NCI-H2171 (cell line): ENCODE measurements at places on chromosomes 6 and 20.

- no peak for DNase-seq
Observed at GRCh38 chr6:146304181-146304580, 239.5 kb upstream of the RAB32 start.

DNA sequence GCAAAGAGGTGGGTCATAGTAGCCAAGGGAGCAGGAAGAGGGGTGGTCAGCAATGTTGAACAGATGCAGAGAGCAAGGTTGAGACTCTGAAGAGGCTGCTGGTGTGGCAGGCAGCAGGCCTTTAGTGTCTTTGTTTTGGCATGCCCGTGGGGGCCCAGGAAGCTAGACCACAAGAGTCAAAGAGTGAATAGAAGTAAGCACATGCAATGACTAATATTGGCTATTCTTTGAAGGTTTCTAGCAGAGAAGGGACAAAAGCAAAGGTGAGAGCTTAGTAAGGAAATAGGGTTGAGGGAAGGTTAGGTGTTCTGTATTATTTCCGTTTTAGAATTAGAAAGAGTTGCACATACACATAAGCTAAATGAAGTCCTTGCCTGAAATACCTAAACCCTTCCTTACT, 18.8 kb downstream of the TDRD6 start:
- DNase-seq = no peak

DNA sequence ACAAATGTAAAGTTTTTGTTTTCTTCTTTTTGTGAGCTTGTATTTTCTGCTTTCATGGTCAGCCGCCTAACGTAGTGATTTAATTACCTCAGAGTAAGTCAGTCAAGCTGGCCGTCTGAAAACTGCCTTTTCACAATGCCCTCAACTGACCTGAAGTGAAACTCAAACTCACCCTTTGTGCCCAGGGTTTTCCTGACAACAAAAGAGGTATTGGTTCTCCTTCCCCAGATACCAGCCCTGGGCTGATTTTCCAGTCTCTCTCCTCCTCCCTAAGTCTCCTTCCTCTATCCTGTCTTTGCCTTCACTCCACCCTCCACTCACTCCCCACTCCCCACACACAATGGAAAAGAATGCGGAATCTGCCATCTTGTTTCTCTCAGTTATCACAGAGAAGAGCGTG, 184.5 kb upstream of the HEY2 start:
- DNase-seq = no peak

DNA sequence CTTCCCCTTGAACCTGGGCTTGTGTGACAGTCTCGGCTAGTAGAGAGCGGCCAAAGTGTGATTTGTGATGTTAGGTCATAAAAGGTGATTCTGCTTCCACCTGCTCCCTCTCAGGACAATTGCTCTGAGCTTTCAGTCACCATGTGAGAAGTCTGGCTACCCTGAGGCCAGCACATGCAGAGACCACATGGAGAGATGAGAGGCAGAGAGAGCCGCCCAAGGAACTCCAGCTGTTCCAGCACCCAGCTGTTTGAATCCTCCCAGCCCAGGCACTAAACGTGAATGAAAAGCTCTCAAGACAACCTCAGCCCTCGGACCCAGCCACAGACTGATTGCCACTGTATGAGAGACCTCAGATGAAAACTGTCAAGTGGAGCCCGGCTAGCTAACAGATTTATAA, 143.4 kb upstream of the EEF1E1 start:
- DNase-seq = no peak

DNA sequence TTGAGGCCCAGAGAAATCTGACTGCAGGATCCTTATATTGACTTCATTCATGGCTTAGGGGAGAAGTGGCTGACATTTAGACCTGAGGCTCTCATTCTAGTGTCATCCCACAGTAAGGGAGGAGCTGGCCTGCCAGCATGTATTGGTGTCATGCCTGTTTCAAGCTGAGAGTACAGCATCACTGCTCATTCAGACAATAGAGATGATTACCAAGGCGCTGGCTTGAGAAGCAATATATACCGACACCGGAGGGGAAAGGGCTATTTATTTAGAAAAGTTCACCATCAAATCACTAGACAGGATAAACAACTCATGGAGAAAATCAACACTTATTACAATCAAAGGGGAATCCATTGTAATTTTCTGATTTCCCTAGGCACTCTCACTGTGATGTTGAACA, 84.4 kb upstream of the HDAC2 start:
- DNase-seq = no peak

- DNase-seq = no peak
Observed at GRCh38 chr6:66277400-66277799, 570.4 kb upstream of the EYS start.

GRCh38 chr6:158607411-158608170, 37.0 kb downstream of the DYNLT1 start:
- DNase-seq = no peak

GRCh38 chr20:36959242-36959641, 7.7 kb upstream of the SAMHD1 start:
- no peak for DNase-seq

GRCh38 chr20:36645998-36646397, at the start of gene SLA2:
SLA2 (minus strand) TSS chr20:36646196; CDS start chr20:36641335, 4,861 bp downstream.
- DNase-seq = no peak

- DNase-seq = no peak
Observed at GRCh38 chr20:48789185-48789668, 38.6 kb downstream of the PREX1 start.

DNA sequence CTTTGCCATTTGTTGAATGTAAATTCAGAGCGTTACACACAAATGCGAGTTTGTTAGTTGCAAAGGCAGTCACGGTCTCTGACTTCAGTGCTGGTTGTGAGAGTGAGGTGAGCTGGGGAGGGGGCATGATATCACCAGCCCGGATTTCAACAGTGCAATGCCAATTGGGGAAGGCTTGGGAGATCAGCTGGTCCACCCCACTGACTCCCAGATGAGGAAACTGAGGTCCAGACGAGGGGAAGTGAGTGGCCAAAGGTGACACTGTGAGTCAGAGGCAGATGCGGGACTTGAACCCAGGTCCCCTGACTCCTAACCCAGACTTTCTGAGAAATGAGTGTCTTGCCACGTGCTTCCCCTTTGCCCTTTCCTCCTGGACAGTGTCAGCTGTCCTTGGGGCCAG, 62.1 kb downstream of the CEBPB start:
- no peak for DNase-seq

- peak; percentile 25 for DNase-seq
Observed at GRCh38 chr6:83417880-83418663, 12.8 kb downstream of the ME1 start.

GRCh38 chr6:109182578-109182977, 87.3 kb downstream of the CEP57L1 start:
- DNase-seq = no peak

DNA sequence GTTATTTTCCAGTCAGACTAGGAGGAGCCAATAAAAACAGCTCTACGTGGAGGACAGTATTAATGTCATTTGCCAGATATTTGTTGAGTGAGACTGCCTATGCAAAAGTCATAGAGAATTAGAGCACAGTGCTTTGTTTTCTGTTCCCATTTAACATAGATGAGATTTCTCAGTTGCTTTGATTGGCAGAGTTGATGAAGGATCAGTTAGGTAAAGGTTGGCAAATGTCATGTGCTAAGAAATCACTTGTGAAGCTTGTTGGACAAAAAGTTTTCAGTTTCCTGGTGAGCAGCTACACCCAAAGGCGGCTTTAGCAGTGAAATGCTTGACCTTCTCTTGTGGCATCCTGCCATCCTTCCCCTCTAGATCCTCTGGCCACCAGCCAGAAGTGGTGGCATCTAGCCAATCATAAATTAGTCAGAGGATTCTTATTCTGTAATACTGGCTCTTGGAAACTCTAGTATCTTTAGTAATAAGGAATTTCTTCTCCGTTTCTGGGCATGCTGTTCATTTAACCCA, 37.0 kb downstream of the BCKDHB start:
- no peak for DNase-seq

DNA sequence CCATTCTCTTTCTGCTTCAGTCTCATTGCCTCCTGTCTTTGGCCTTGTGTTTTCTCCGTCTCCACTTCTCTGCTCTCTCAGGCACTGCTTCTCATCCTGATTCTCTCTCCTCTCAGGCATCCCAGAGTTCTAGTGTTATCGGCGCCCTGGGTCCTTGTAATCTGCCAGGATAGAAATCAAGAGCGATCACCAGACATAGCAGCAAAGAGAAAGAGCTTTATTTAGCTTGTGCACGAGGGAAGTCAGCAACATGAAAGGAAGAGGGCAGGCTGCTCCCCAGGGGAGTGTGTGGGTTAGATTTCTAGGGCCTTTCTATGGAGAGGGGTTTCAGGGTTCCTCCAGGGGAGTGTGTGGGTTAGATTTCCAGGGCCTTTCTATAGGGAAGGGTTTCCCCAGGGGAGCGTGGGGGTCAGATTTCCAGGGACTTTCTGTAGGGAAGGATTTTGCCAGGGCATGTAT, 32.5 kb downstream of the SUN5 start:
- peak; percentile 30 for DNase-seq

DNA sequence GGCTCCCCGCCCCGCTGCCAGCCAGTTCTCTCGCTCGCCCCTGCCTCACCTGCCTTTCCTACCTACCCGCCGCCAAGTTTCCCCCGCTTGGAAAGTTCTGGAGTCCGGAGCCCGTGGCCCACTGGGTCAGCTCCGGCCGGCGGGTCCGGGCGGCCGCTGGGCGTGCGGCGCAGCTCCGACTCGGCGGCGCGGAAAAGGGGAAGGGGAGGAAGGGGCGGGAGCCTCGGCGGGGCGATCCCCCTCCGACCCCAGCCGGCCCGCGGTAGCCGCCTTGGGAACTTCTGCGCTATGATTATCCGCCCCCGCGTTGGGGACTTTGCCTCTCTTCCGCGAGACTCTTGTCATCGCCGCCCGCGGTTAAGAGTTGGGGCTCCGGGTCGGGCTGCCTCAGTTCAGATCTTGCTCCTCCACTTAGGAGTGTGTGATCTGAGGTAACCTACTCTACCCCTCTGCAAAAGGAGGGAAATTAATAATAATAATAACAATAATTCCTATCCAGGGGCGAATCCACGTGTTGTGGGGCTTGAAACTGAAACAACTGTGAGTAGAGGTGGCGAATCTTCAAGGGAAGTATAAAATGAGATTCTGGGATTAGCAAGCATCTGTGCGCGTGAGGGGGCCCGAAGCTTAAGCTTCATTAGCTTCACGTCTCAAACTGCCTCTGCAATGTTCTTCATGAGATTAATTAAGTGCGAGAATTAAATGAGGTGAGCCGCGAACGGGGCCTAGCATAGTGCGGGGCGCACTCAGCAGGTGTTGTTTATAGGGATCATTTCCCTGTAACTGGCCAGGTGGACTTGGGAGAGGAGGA, 30.8 kb downstream of the SF3B5 start:
- DNase-seq = peak; percentile 33

DNA sequence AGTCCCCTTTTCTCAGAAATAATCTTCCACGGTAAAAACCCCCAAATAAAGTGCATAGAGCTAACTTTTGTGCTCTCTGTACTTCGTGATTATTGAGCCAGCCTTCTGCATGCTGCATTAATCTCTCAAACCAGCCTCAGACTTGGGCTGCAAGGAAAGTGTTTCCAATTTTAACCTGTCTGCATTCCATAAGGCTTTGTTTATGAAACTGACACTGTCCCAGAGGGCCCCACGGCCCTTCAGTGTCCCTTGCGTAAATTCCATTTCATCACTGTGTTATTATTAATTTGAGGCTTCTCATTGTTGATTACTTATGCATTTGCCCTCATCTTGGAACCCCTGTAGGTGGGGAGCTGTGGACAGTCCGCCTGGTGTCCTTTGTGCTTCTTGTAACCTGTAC, 15.6 kb upstream of the SNRPB2 start:
- no peak for DNase-seq

GRCh38 chr6:134196568-134197193, 121.2 kb downstream of the SGK1 start:
- no peak for DNase-seq
